ENCODE measurements at places on chromosomes 7 and 10.
A peak's percentile ranks its signal among the peaks of the same experiment; 100 is the strongest.

- DNase-seq: no peak
Measured at GRCh38 chr10:88800152-88801125, 2.1 kb upstream of the LIPM start.

GRCh38 chr10:86135191-86135590 lies 231.4 kb downstream of the GRID1 start:
- DNase-seq: no peak

- no peak for DNase-seq
Measured at GRCh38 chr7:142002179-142002578, 6.5 kb downstream of the MGAM start.

DNA sequence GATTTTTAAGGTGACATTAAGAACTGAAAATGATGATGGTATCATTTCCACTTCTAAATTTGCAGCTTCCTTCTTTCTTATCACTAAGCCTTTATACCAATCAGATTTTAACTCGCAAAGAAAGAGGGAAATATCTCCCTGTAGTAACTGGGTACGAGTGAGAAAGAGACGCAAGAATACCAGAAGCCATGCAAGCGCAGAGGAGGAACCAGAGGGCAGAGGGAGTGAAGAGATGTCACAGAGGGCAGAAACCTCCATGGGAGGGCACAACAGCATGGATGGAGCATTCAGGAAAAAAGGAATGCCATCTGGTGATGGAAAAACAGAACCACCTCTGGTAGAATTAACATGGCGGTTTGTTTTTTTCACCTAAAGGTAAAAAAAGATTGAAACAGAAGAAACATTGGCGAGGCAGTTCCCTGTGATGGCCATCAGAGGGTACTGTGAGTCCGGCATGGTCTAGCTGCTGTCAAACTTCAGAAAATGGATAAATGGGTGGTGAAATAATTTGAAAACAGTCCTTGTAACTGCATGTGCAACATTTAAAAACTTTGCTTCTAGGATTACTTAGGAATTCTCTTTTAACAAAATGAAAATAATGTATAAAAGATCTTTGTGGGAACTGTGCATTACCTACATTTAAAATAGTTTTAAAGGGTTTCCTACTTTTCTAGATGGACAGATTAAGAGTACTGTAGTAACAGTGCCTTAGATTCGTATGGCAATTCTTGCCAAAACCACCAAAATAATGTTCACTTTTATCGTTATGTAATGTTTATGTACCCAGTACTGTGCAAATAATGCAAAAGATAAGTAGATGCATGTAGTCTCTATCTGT lies 91.8 kb downstream of the ARHGAP12 start:
- DNase-seq: no peak

- no peak for DNase-seq
Measured at GRCh38 chr7:27197137-27198042, 2.5 kb downstream of the HOXA13 start.

DNA sequence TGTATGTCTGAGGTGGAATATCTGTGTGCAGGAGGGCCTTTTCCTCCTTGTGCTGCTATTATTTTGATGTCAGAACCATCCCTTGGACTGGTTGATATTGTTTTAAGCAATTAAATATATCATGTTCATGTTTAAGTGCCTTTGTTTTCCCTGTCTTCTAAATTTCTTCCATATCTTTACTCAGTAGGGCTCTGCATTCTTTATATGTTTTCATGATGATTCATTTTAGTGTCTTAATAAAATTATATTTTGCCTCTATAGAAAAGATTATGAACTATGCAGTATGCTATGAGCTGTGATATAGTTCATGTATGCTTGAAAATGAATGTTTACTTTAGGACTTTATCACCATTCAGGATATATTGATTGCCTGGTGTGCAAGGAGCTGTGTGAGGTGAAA lies 34.8 kb downstream of the AHR start:
- no peak for DNase-seq

DNA sequence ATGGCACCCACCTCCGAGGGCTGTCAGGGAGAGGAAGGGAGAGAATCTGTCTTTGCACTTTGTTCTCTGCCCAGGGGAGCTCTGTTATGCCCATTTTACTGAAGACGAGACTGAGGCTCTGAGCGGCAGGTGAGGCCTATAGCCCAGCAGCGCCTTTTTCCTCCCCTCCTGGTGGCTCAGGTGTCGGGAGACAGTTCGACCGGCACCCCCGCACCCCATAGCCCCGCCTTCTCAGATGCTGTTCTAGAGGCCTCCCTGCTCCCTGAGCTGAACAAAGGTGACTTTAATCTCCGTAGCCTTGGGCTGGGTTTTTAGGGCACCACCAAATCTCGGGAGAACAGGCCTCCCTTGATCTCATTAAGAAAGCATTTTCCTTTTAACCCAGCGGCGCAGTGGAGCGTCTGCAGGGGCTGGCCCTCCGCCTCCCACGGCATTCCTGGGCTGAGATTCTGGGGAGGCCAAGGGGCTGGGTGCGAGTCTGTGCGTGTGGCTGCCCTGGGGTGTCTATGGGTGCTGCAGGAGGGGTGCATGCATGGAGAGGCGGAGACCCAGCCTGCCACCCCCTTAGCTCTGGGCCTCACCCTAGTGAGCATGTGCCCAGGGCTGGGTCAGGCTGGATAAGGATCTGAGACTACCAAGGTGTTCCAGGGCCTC lies 3.3 kb downstream of the LFNG start:
- no peak for DNase-seq

GRCh38 chr7:34208878-34209621 lies 303.7 kb downstream of the BMPER start:
- no peak for DNase-seq

GRCh38 chr7:14013898-14014297 lies 24.4 kb upstream of the ETV1 start:
- DNase-seq: no peak

DNA sequence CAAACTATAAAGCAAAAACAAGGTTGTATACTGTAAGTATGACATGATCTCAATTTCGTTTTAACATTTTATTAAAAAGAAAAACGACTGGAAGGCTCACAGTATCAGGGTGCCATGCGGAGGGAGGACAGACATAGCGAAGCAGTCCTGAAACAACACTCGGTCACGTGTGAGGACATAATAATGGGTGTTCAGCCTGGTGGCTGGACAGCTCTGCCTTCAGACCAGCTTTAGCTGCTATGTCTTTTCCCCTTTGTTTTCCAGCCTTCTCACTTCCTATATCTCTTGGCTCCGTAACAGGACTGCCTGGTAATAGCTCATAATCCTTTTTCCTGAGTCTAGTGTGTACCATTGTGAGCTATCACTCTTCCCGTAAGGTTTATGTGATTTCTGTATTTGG lies 18.4 kb upstream of the KLF14 start:
- no peak for DNase-seq

DNA sequence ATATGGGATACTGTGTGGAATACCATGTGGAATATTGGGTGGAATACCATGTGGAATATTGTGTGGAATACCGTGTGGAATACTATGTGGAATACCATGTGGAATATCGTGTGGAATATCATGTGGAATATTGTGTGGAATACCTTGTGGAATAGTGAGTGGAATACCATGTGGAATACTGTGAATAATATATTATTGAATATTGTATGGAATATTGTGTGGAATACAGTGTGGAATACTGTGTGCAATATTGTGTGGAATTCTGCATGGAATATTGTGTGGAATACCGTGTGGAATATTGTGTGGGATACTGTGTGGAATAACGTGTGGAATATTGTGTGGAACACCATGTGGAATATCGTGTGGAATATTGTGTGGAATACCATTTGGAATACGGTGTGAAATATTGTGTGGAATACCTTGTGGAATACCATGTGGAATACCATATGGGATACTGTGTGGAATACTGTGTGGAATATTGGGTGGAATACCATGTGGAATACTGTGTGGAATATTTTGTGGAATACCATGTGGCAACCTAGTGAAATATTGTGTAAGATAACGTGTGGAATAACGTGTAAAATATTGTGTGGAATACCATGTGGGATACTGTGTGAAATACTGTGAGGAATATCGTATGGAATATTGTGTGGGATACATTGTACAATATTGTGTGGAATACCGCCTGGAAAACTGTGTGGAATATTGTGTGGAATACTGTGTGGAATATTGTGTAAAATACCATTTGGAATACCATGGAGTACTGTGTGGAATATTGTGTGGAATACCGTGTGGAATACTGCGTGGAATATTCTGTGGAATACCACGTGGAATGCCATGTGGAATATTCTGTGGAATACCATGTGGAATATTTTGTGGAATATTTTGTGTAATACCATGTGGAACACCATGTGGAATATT lies 133.9 kb upstream of the CHST15 start:
- DNase-seq: no peak

- no peak for DNase-seq
Measured at GRCh38 chr7:115740043-115740442, 290.5 kb downstream of the TFEC start.

DNA sequence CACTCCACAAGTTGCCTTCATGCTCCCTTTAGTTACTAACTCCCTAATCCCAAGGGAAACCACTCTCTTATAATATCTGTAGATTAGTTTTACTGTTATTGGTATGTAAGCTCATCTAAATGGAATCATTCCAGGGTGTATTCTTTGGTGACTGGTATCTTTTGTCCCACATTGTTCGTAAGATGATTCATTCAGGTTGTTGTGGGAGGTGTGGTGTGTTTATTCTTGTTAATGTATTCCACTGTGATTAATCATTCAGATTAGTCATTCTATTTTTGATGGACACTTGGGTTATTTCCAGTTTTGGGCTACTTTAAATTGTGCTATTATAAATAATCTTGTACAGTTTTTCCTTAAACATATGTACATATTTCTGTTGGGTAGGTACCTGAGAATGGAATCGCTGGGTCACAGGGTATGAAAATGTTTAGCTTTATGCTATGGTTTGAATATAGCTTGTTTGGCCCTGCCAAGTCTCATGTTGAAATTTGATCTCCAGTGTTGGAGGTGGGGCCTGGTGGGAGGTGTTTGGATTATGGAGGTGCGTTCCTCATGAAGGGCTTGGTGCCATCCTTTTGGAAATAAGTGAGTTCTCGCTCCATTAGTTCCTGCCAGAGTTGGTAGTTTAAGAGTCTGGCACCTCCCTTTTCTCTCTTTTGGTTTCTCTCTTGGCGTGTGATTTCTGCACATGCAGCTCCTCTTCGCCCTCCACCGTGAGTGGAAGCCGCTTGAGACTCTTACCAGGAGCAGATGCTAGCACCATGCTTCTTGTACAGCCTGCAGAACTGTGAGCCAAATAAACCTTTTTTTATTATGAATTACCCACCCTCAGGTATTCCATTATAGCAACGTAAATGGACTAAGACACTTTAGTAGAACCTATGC lies 13.8 kb downstream of the BTRC start:
- DNase-seq: peak; percentile 32

DNA sequence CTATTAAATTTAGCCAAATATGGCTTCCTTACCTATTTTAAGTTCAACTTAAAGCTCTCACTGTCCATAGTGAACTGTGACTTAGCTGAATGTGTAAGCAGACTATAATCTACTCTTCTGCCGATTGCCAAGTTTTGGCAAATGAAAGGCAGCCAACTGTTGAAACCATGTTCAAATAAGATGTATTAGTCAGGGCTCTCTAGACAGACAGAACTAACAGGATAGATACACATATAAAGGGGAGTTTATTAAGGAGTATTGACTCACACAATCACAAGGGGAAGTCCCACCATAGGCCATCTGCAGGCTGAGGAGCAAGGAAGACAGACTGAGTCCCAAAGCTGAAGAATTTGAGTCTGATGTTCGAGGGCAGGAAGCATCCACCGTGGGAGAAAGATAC lies 837.7 kb upstream of the AUTS2 start:
- no peak for DNase-seq

DNA sequence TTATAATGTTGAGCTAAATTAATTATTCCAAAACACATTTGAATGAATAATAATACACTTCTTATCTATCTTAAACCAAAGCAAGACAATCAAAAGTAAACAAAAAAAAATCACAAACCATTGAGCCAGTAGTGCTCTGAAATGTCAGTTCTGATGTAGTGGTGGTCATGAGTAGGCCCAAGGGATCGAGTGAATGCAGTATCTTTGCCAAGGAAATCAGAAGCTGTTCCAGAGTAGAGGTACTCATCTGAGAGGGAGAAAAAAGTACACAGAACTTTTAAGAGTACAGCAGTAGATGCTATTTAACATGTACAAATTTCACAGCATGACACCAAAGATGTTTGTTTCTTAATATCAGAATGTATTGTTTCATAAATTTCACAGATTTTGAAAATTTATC lies 121.5 kb downstream of the SEMA3D start:
- peak; percentile 19 for DNase-seq

DNA sequence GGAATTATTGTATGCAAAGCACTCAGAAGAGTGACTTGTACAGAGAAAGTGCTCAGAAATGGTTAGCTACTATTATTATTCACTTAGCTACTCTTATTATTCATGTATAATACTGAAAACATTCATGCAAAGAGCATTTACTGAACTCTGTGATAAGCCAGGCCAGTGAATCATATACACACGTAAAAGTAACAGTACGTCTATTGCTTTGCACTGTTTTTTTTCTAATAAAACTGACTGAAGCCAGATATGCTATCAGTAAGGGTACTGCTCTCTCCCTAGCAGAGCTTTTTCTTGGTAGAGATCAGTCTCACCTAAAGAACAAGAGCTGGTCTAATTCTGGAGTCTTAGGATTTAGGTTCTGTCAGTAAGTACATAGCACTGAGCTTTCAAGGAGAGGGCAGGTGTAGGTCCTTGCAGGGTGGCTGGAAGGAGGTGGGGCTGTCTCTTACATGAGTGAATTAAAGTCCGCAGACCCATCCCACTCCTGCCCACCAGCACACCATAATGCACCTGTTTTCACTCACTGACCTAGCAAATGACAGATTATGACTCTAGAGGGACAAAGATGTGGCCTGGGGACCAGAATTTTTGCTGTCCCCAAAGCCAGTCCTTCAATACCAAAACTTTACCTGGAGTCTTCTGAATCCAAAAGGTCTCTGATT lies 145.9 kb downstream of the ARID5B start:
- DNase-seq: no peak

GRCh38 chr7:44486001-44486400 lies 4.5 kb downstream of the NUDCD3 start:
- no peak for DNase-seq

DNA sequence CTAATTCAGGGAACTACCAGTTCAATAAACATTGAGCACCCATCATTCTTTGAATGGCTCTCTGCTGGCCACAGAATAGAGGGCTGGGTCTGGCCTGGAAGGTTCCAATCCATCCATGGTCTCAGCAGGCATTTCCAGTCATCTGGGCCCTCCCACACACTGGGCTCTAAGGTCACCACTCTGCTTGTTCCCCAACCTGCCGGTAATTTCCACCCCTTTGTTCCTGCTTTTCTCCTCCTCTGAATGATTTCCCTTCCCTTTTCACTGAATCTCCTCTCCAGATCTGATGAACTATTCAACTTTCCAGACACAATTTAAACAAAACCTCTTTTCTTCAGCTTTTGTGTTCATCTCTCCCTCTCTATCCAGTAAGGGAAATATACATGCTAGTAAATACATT lies 2.6 kb downstream of the BZW2 start:
- no peak for DNase-seq

GRCh38 chr7:47982610-47983009 lies 3.2 kb upstream of the HUS1 start:
- DNase-seq: no peak

DNA sequence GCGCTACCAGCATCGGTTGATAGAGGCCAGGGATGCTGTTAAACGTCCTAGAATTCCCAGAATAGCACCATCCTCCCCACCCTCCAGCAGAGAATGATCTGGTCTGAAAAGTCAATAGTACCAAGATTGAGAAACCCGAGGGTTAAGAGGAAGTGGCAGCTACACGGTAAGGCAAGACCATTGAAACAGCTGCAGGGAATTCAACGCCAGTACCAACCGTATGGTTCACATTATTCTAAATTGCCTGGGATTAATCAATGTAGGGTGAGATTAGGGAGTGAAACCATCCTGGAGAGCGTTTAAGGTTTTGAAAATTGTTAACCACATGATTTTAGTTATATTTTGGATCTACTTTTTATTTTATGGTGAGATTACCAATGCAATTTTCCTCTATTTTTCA lies 352.2 kb downstream of the PRPF18 start:
- peak; percentile 16 for DNase-seq

Measured in fibroblast of skin of left biceps (primary cell).